HT1080 (cell line): ENCODE measurements at places on chromosomes 4 and X. TPM values are rescaled to one million over a fixed set of nuclear protein-coding genes. Genes with fewer than 3 reads are reported as not detected.

ZNF157 gene
- not detected in 2 replicates for total RNA-seq

GRCh38 chrX:38965888-38966287 lies 164.6 kb downstream of the MID1IP1 start:
- no peak for DNase-seq

GRCh38 chr4:81606166-81606565 lies 134.5 kb upstream of the RASGEF1B start:
- no peak for DNase-seq

DNA sequence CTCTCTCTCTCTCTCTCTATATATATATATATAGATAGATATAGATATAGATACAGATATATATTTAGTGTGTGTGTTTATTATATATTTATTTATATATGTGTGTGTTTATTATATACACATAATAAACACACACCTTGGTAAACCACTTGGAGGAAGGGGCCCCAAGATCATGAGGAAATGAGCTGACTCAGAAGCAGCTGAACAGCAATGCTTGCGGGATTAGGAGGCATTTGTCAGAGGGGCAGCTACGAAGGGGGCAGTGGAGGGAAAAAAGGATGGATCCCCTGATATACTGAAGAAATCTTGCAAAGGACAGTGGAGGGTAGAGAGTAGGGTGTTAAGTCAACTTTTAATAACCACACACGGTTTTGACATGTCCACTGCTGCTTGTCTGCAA lies 120.0 kb upstream of the SORBS2 start:
- peak; percentile 26 for DNase-seq
